ENCODE measurements at places on chromosomes 2 and 18.

- DNase-seq, result no peak
Observed at GRCh38 chr2:7913974-7914373, 767.9 kb upstream of the ID2 start.

DNA sequence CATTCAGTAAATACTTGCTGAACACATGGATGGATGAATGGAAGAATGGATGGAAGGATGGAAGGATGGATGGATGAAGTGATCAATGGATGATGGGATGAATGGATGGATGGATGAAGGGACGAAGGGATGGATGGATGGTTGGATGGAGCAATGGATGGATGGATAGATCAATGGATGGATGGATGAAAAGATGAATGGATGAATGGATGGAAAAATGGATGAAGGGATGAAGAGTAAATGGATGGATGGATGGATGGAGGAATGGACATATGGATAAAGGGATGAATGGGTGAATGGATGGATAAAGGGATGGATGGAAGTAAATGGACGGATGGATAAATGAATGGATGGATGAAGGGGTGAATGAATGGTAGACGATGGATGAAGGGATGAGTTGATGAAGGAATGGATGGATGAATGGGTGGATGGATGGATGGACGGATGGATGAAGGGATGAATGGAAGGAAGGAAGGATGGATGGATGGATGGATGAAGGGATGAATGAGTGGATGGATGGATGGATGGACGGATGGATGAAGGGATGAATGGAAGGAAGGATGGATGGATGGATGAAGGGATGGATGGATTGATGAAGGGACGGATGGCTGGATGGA lies 13.9 kb upstream of the ID2 start:
- DNase-seq, result no peak

GRCh38 chr2:235000426-235001236 lies 48.8 kb downstream of the SH3BP4 start:
- no peak for DNase-seq

DNA sequence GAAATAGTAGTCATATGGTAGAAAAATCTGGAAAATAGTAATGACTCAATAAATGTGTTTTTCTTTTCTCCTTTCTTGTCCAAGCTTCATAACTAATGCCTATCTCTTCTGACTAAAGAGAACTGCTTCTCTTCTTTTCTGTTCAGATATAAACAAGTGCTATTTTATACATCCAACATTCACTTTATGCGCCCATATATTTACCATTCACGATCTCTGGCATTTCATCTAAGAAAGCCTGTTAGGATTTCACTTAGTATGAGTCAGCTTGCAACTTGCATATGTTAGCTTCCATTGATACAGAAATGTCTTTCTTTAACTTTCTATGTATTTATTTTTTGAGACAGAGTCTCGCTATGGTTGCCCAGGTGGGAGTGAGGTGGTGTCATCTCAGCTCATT lies 224.9 kb downstream of the VAPA start:
- no peak for DNase-seq

DNA sequence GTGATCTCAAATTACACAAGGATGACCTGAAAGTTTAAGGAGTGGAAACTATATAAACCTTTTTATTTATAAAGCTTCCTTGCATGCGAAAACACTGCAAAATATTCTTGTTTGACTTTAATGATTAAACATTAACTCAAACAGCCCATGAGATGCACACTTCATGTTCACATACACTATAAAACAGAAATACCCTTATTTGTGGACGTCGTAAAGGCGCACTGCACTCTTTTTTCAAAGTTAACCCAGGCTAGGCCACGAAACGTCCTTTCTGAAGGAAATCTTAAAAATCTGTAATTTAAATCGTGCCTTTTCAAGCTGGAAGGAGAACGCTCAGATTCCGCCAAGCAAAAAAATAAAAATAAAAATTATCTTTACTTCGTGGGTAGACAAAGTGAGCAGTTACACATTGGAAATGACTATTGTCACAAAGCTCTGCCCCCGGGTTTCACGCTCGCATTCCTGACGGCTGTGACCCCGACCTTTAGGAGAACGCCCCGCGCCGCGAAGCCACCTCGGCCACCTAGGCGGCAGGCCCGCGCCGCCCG lies 728 bp downstream of the FAM168B start:
- no peak for DNase-seq

Measured in NCI-H446 (cell line).